Stimulated activated naive CD4-positive, alpha-beta T cell treated with Interleukin-2 at 50 U/mL for 16 hours (primary cell): ENCODE measurements at places on chromosomes 5 and 9.

- DNase-seq: no peak
These were observed 70.2 kb upstream of the CDH6 start for GRCh38 chr5:31122998-31123951.

DNA sequence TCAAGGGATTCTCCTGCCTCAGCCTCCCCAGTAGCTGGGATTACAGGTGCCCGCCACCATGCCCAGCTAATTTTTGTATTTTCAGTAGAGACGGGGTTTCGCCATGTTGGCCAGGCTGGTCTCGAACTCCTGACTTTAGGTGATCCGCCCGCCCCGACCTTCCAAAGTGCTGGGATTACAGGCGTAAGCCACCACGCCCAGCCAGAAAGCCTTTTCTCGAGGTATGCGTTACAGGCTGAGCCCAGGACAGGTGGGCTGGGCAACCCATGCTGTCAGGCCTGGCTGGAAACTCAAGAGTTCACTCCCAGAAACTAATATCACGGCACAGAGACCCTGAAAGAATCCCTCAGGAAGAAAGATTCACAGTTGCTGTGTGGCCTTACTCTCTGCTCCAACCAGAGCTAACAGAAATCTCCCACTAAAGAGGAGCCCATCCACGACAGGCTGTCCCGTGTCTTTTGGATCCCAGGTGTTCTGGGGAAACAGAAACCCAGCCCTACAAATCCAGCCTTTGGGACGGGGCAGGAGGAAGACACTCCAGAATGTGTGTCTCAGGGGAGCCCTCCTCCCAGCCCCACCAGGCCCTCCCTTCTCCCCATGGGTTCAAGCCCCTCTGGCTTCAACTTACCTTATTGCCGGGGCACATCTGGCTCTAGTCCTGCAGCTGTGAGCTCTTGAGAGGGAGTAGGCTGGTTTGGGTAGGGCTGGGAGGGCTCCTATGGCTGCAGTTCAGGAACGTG lies 400 bp downstream of the TIFAB start:
- no peak for DNase-seq

- DNase-seq: peak; percentile 17
These were observed 8.7 kb downstream of the TTC39B start for GRCh38 chr9:15298362-15298761.

DNA sequence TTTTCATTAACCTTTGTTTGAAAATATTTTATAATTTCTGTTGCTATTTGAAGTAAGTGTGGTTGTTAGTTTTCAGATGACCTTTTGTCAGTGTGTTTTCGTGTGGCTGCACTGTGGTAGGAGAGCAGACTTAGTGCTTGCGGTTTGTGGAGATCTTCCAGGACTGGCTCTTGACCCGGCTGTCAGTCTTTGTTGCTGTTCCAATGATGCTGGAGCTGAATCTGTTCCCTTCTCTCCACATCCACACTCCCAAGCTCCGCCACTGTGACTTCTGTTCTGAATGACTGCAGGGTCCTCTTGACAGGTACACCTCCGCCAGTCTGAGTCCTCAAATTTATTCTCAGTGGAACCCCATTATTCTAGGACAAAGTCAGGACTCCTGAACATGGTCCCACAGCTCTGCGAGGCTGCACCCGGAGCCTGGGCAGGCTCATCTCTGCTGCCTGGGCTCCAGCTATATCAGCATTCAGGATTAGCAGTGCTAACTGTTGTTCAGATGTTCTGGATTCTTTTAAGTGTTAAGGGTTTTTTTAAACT lies 126.0 kb downstream of the WNK2 start:
- DNase-seq: no peak

DNA sequence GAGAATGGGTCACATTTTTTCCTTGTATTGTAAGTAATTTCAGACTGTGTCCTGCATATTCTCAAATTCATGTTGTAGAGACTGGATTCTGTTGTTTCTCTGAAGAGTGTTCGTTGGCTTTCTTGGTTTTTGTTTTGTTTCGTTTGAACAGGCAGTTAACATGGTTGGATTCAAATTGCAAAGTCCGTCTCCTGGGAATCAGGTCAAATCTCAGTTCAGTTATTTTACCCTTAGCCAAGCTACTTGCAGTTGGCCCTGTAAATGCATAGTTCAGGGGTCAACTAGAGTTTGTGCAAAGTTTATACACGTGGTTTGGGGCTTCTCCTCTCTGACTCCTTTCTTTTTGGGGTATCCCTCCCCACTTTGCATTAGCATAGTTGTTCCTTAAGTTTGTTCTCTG lies 21.7 kb upstream of the FBXW11 start:
- DNase-seq: no peak

DNA sequence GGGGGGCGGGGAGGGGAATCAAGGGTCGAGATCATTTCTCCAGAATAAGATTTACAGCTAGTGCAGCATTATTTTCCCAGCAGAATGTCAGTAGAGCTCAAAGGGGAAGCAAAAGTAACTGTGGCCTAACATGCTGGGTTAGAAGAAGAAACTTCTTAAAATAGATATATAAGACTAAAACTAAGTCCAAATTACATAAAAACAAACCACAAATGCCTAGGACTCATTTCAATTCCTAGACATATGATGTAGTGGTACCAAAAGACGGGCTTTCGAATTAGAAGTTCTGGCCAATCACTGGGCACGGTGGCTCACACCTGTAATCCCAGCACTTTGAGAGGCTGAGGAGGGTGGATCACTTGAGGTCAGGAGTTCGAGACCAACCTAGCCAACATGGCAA lies 20.8 kb upstream of the MELK start:
- DNase-seq: no peak

- peak; percentile 69 for DNase-seq
These were observed 260.0 kb downstream of the AUH start for GRCh38 chr9:91101611-91102168.

GRCh38 chr5:126402621-126403555 lies 20.3 kb upstream of the GRAMD2B start:
- DNase-seq: no peak

- no peak for DNase-seq
These were observed 338.0 kb downstream of the SEMA5A start for GRCh38 chr5:9207817-9208418.

GRCh38 chr9:89902450-89903140 lies 297.8 kb downstream of the GADD45G start:
- DNase-seq: no peak

- DNase-seq: no peak
These were observed 151.8 kb upstream of the VLDLR start for GRCh38 chr9:2469681-2470221.

GRCh38 chr5:68344447-68345111 lies 129.0 kb downstream of the PIK3R1 start:
- DNase-seq: peak; percentile 27

DNA sequence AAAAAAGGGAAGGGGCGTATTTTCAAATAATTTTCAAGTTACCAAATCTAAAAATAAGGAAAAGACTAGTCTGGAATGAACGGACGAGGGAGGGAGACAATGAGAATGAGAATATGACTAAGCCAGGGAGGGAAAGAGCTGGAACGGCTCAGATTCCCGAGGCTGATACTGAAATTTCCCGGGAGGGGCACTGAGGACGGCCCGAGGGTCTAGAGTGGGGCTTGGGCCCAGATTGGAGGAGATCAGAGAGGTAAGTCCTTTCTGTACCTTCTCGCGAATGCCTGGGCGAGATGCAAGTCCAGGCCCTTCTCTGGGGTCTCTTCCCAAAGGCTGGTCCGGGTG lies 3.4 kb upstream of the CCIN start:
- no peak for DNase-seq

DNA sequence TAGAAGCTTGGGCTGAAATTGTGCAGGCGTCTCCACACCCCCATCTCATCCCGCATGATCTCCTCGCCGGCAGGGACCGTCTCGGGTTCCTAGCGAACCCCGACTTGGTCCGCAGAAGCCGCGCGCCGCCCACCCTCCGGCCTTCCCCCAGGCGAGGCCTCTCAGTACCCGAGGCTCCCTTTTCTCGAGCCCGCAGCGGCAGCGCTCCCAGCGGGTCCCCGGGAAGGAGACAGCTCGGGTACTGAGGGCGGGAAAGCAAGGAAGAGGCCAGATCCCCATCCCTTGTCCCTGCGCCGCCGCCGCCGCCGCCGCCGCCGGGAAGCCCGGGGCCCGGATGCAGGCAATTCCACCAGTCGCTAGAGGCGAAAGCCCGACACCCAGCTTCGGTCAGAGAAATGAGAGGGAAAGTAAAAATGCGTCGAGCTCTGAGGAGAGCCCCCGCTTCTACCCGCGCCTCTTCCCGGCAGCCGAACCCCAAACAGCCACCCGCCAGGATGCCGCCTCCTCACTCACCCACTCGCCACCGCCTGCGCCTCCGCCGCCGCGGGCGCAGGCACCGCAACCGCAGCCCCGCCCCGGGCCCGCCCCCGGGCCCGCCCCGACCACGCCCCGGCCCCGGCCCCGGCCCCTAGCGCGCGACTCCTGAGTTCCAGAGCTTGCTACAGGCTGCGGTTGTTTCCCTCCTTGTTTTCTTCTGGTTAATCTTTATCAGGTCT lies at the start of gene C9orf72:
TSS of gene C9orf72 (minus strand) at position 564 of the 716 bp plus-strand sequence. CDS start 6,361 bp downstream, outside the sequence.
- DNase-seq: peak; percentile 85

GRCh38 chr9:122115176-122116035 lies 22.3 kb upstream of the TTLL11 start:
- DNase-seq: no peak
